ENCODE measurements at places on chromosomes 16 and 17.

- DNase-seq: no peak
These were observed 201.7 kb downstream of the KATNIP start for GRCh38 chr16:27751676-27752075.

- peak; percentile 74 for DNase-seq
These were observed 334.5 kb downstream of the SEC14L1 start for GRCh38 chr17:77475016-77475976.

GRCh38 chr17:16046966-16047365, 47.3 kb downstream of the TTC19 start:
- no peak for DNase-seq

- peak; percentile 83 for DNase-seq
These were observed 10.9 kb upstream of the CES4A start for GRCh38 chr16:66977341-66978113.

DNA sequence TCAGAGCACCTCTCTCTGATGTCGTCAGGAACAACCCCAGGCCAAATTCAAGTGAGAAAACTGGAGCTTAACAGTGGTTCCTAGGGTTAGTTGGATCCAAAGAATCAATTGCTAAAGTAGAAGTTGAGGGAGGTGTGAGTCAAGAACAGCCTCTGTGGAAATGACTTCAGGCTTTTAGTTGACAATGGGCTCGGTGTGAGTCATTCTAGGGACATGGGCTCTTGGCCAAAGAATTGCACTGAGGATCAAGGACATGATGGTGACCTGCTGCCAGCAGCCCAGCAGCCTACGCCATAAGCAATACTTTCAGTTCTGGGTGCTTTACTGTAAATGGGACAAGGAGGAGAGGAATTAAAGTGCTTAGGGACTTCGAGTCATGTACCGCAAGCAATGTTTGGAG, 32.1 kb upstream of the SMURF2 start:
- no peak for DNase-seq

DNA sequence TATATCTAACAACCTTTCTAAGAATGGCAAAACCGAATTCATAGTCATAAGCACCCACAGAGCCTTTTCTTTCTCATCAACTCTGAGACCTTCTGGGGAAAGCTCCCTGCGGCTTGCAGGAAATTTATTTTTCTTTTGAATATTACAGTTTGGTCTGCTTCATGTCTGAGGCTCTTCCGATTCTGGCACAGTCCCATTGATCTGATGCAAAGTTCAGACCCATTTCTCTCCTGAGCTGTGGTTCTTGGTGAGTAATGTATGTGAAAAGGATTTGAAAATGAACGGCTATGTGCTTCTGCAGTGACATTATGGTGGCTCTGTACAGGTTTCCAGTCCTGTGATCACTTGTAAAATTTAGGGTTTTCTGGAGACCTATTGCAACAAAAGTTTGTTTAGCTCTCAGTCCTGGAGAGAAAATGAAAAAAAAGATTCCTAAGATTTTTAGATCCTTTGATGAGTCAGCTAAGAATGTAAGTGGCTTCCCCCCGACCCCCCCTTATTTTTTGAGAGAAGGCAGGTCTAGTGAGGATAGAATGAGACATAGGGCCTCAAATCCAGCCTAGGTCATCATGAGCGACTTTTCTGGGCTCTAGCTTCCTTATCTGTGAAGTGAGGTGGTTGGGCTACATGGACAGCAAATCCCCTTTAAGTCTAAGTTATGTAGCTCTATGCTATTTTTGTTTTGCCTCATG, 4.6 kb downstream of the GAN start:
- DNase-seq: no peak

- peak; percentile 25 for DNase-seq
These were observed 717 bp downstream of the CYBA start for GRCh38 chr16:88649924-88650748.

DNA sequence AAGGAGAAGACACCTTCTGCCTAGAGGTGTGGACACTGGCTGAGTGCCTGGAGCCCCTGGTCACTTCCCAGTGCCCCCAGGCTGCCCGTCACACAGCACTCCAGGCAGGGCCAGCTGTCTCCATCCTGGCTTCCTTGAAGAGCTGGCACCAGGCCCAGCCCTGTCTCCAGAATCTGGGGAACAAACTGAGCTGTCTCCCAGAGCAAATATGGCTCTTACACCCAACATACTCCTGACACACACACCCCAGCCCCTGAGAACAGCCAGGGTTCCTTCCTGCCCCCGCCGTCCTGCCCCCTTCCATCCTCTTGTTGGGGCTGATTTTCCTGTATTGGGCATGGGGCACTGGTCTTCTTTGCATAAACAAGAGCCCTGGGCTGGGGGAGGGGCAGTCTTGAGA, 9.1 kb downstream of the NHERF1 start:
- DNase-seq: no peak

DNA sequence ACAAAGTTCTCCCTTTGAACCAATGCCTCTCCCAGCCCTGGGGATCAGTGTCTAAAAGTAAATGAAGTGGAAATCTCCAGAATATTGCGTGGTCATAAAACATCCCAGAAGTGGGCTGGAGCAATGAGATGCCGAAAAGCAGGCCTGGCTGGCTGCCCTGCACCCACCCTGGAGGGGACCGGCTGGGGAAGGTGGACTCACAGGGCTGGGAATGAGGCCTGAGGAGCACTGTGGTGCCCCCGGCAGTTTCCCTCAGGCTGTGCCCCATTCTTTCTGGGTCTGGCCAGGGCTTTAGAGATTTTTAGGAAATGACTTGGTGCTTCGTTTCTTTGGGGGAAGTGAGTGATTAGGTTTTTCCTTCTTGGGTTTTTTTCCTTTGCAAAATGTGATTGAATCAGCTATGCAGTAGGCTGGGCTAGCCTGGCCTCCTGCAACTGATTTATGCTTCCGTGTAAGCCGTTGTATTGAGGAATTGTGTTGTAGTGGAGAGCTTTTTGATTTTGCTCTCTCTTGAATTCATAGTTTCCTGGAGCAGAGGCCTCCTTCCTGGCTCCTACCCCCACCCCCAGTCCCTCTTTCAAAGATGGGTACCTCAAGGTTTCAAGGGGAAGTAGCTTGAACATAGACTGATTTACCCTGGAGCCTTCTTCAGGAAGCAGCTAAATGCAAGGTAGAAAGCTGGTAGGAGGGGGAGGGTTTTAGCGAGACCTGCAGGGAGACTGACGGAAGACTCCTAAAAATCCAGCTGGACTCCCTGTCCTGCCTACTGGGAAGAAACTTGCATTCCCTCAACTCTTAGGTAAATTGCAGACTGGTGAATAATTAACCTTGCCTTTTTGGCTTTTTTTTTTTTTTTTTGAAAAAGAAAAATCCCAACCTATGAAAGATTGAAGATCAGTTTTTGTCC, 170.2 kb downstream of the RAB11FIP4 start:
- DNase-seq: no peak

DNA sequence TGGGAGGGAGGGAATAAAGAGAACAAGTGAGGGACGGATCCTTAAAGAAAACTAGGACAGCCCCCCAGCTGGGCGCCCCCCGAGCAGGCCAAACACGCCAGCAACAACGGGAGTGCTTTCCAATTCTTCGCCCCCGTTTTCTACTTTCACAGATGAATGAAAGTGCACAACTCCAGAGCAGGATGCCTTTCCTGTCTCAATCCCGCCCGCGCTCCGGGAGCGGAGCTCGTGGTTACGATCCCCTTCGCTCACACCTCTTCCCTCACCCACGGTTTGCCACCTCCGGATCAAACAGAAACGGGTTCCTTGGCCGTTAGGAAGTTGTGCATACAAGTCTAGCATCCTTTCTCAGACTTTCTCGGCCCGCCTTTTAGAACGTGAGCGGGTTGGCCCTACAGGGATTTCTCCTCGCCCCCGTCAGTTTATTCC, 680 bp downstream of the SKA2 start:
- peak; percentile 20 for DNase-seq

DNA sequence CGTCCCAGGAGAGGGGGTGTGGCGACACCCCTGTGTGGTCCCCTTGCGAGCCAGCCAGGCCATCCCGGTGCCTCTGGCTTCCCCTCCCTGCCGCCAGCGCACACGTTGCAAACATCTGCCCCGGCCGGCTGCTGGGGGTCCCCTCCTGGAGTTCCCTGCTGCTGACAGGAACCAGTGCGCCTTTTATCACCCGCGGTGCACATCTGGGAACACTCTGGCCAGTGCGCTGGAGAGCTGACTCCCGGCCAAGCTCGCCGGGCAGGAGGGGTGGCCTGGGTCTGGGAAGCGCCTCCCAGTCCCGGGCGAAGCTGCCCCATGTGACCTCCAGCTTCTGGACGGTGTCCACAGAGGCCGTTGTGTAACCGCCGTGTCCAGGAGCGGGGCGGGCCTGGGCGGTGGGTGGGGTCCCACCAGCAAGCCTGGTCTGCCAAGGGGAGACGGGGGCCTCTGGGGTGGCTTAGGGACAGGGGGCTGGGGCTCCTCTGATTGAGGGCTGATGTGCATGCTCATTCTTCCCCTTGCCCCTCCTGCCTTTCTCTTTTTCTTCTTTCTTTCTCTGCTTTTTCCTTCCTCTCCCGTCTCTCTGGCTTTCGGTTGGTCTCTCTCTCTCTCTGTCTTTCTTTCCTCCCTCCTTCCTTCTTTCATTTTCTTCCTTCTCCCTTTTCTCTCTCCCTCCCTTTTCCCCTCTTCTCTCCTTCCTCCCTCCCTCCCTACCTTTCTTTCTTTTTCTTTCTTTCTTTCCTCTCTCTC, 25.2 kb upstream of the CIBAR2 start:
- DNase-seq: no peak

DNA sequence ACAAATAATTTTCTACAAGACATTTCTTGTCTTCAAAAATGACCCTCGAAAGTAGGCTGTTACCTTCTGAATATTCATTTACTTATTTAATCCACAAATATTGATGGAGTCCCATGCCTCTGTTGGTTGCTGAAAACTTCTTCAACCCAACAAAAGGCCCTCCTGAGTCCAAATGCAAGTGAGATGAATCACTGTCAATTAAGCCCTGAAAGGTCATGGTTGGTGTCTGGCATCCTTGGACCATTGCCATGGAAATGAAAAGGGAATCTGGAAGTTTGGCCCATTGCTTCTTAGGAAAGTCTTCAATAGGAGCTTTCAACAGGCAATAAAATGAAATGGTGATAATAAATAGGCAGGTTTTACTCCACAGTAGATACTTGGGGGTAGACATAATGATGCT, 364.7 kb upstream of the DYNLRB2 start:
- no peak for DNase-seq

DNA sequence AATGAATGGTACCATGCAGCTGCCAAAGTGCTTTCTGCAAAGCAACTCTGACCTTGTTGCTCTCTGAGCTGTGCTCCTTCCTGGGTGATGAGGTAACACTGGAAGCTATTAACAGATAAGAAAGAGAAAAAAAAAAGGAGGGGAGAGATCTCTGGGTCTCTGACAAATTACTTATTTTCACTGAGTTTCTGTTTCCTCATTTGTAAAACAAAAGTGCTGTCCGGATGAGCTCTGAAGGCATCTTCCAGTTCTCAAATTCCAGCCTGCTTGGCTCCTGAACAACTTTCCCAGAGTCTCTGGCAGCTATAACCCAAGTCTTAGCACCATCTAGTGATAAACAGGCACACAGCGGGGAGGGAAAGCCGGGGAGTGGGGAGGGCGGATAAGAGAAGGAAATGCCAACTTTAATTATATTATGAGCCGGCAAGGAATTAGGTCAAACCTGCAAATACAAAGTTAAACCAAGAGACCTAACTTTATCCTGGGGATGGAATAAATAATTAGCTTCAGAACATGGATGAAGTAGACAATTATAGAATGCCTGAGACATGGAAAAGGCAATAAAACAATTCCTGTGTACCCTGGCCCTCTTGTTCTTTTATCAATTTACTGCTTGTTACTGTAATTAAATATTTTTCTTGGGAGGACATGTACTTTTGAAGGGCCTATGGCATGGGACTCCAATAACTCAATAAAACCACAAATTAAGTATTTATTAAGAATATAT, 61.3 kb upstream of the KIFC3 start:
- DNase-seq: no peak

- no peak for DNase-seq
These were observed 356.4 kb upstream of the GOT2 start for GRCh38 chr16:59090541-59090940.

- no peak for DNase-seq
These were observed 134.1 kb downstream of the IRF8 start for GRCh38 chr16:86033016-86033474.

- DNase-seq: no peak
These were observed 12.6 kb downstream of the PMFBP1 start for GRCh38 chr16:72159386-72159785.

GRCh38 chr16:80404847-80405246, 135.9 kb upstream of the DYNLRB2 start:
- no peak for DNase-seq

DNA sequence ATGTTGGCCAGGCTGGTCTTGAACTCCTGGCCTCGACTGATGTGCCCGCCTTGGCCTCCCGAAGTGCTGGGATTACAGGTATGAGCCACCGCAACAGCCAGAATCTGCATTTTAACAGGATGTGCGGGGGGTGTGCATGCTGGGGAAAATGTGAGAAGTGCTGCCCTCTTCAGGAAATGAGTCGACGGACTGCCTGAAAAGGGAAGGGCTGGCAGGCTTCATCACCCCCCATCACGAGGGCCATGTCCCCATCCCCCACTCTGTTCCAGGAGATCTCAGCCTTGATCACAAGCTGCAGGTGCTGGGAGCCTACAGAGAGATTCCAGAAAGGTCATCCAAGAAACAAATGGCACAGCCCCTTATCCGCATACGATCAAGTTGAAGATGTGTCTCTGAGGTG, 195.3 kb upstream of the RPL38 start:
- peak; percentile 7 for DNase-seq

Data from stimulated activated naive CD4-positive, alpha-beta T cell treated with Interleukin-2 at 50 U/mL for 16 hours (primary cell).